ENCODE measurements at places on chromosomes 7 and 10.

GRCh38 chr7:99257065-99257464, 15.6 kb upstream of the MYH16 start:
- no peak for DNase-seq

- DNase-seq = peak; percentile 68
Observed at GRCh38 chr7:6012355-6013104, 3.5 kb downstream of the AIMP2 start.

- no peak for DNase-seq
Observed at GRCh38 chr7:96246919-96247318, 75.0 kb downstream of the SLC25A13 start.

- no peak for DNase-seq
Observed at GRCh38 chr10:71278691-71279588, 40.1 kb upstream of the SLC29A3 start.

- DNase-seq = no peak
Observed at GRCh38 chr7:1748076-1748838, 78.2 kb downstream of the ELFN1 start.

- peak; percentile 13 for DNase-seq
Observed at GRCh38 chr10:113746217-113746957, 5.1 kb upstream of the PLEKHS1 start.

GRCh38 chr10:5647507-5648240, 18.7 kb downstream of the ASB13 start:
- no peak for DNase-seq

DNA sequence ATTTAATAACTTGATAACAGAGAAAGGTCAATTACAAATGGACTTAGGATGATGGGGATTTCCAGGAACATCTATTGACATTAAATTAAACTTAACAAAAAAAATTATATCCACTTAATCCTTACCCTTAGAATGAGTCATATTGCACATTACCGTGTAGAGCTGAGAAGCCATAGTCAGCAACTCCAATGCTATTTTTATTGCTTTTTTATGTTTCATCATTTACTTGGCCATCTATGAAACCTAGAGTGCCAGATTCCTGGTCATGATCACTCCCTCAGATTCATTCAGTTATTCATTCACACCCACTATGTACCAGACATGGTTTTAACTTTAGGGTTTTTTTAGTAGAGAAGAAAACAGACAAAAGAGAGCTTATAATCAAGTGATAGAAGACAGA, 1180.4 kb downstream of the CNTNAP2 start:
- DNase-seq = no peak

- DNase-seq = peak; percentile 52
Observed at GRCh38 chr7:81430150-81430549, 339.7 kb downstream of the HGF start.

GRCh38 chr7:155190688-155191087, 107.0 kb upstream of the INSIG1 start:
- DNase-seq = peak; percentile 36

DNA sequence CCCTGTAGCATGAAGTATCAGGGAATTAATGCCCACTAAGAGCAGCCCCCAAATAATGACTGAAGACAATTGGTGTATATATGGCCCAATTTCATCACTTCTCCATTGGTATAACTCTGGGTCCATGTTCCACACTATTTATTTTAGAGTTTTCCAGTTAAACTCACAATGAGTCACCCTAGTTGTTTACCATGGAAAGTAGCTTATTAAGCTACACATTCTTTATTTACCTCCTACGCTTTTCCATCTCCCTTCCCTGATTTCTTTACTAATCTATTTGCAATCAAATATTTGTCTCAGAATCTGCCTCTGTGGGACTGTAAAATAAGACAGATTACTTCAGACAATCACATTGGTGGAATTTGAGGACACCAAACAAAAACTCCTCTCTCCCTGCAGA, 655.6 kb downstream of the SORCS1 start:
- peak; percentile 9 for DNase-seq

DNA sequence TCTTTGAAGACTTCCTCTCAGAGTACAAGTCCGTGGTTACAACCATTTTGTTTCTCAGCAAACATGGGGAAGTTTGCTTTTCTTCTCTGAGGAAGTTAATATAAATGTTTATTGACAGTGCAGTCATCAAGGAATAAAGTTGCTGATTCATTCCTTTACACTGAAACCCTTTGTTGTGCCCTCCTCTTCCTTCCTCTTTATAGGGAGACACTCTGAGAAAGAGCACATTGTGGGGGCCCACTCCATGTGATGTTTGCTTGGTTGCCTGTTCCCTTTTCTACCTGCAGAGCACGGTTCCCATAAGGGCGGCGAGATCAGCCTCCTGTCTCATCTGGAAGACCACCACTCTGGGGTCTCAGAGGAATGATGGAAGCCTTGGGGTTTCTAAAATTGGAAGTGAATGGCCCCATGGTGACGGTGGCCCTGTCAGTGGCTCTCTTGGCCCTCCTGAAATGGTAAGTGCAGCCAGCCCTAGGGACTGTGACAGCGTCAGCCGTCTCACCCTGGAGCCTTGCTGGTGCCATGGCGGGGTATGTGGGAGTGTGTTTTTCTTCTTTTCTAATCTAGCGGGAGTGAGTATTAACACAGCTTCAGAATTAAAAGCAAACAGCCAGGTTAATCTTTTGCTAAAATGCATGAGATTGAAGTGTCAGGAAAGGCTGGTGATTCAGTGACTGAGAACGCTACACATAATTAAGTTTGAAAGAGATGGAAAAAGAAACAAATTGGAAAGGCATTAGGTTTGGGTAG, at the start of gene TBXAS1:
Gene TBXAS1, plus strand, starts transcription at position 240 of the 750 bp plus-strand sequence. Its CDS starts 127 bp downstream, at position 367.
- no peak for DNase-seq

DNA sequence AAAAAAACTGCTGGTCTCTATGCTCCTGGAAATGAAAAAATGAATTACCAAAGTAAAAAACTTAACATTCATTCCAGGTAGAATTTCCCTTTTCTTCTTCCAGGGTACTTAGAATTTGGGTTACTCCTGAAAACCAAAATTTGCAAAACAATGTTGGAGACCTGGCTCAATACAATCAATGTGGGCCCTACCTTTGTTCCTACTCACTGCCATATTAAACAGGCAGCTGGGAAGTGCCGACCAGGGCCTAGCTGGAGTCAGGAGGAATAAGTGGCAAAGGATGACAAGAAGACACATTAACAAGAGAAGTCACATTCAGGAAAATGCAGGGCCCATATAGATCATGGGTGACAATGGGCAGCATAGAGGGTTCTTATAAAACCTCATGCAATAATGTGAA, 6.4 kb upstream of the AGK start:
- DNase-seq = no peak

- no peak for DNase-seq
Observed at GRCh38 chr10:78596556-78596955, 472.2 kb upstream of the ZMIZ1 start.

DNA sequence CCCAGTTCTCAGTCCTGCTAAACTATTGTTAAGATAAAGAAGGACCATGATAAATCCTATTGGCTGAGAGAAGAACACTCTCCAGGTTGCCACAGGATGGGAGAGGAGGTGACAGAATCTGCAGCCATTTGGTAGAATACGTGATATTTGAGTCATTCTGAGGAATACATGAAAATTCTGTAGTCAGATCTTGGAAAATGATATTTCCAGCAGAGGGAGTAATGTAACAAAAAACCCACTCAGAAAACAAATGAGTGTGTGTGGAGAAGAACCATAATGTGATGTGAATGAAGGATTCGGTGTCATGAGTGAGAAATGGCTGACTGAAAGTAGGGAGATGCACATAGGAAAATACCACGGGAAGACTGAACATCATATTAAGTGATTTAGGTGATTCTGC, 128.5 kb upstream of the PFKP start:
- peak; percentile 4 for DNase-seq

DNA sequence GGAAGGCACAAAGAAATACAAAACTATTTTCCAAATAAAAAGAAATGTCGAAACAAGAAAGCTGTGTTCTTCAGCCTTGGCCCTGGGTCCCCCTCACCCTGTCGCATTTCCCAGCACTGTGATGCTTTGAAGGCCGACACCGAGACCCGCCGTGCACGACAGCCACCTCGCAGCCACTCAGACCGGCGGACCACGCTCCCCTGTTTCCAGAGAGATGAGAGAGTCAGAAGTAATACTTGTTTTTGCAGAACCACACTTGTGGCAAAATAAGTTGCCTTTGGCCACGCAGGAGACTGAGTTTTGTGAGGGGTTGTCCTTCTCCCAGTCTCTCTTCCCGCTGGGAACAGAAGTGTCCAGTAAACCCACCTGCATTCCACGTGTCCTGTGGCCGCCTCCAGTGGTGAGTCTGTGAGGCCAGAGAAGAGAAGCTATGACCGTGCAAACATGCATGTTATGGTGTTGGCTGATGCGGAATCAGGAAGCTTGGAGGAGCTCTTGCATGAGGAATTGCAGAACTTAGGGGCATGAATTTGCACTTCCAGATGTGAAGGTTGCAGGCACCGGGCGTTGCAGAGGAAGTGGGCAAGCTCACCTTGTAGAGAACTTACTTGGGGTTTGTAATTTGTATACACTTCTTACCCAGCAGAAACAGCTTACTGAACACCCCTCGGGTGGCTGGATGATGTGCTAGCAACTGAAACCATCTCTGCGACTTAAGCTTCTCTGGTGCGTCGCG, 194.5 kb downstream of the EBF3 start:
- no peak for DNase-seq

DNA sequence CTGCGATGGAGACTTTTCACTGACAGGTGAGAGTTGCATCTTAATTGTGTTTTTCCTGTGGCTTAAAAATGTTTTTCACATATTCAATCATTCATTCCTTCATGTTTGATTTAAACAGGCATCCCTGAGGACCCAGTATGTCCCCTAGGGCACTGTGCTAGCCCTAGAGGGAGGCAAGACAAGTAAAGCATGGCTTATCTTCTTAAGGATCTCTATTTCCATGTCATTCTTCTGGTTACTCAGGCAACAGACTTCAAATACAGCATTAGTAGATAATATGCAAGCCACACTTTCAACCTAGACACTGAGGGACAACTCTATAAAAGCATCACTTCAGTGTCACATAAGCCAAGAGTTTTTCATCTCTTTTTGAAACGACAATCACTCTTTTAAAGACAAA, 29.2 kb downstream of the CDK1 start:
- DNase-seq = no peak

GRCh38 chr10:51162002-51162401, 87.7 kb downstream of the PRKG1 start:
- DNase-seq = peak; percentile 36

- DNase-seq = peak; percentile 14
Observed at GRCh38 chr10:126521399-126521798, 133.1 kb upstream of the ADAM12 start.

DNA sequence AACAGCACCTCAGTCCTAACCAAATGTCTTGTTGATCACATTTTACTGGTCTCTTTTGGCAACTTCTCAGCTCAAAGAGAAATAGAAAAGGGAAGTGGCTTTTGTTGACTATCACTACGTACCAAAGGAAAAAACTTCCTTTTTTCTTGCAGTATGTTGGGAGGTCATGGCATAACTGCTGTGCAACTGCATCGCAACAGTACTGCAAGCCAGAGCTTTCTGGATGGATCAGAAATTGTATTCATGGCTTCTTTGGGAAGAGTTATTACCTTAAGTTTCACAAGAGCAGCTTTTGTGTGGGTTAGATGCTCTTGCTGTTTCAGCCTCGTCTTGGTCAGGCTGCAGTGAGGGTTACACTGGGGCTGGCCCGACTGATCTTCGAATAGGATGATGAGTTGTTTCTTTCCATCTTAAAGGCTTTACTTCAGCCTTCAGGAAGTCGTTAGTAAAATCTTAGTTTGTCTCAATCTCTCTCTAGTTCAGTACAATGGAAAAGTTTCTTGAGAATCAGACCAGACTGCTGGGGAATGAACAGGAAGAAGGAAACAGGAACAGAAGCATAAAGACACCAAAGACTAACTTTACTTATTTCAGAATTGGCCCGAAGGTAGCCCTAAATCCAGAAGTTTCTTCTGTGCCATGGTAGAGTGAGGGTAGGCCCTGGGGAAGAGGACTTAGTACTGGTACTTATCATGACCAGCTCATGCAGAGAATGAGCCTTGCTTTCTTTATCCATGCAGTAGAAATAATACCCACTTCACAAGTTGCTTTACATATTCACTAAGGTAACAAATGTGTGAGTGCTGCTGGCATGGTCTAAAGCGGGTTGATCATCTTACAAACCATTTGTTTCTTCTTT, 153.6 kb downstream of the CELF2 start:
- DNase-seq = no peak

DNA sequence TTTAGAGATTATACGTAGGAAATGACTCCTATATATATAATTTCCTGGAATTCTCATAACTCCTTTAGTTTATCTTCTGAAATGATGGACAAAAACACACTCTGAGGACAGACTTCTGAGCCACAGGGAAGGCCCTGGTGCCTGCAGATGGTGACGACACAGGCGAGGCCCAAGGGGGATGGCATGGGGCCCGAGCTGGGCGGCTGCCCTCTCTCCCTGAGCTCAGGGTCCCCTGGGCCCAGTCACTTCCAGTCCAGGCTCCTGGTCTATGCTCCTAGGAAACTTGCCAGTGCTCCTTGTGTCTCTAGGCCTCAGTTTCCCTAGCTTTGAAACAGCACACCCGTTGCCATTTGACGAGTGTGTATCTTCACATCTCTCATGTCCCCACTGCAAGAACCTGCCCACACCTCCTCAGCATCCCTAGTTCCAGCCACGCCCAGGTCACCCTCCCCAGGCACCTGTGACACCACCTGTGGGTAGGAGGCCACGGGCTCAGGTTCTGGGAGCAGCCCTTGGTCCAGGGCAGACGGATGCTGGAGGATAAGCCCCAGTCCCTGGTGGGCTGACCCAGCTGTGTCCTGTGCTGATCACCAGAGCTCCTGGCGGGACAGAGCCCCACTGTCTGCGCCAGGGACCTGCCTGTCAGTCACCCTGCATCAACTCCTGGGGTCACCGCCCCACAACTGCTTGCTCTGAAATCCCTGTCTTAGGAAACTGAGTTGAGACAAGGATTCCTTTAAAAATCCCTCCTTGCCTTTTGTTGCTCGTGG, 23.4 kb upstream of the SHH start:
- no peak for DNase-seq

GRCh38 chr7:120114626-120115025, 158.3 kb upstream of the KCND2 start:
- DNase-seq = no peak

- peak; percentile 43 for DNase-seq
Observed at GRCh38 chr10:45470098-45471012, 96.3 kb downstream of the ALOX5 start.

- peak; percentile 27 for DNase-seq
Observed at GRCh38 chr7:4769761-4770160, 5.7 kb upstream of the AP5Z1 start.

DNA sequence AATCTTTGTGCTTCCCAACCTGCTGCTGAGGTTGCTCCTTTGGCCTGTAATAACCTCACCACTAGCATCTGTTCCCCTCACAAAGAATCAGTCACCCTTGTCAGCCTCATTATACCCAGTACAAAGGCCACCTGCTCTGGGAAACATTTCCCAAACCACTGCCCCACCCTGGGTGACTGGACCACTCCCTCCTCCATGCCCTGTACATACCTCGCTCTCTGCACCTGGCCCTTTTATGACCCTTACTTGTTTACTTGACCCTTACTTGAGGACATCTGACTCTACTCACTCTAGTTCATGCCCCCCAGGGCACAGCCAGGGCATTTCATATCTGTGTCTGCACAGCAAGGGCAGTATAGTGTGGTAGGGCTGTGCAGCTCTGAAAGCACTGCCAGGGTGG, 21.4 kb upstream of the AOC1 start:
- no peak for DNase-seq

All from cardiac fibroblast (primary cell).